Lung (tissue), 17 donors: ENCODE measurements at places on chromosomes 5 and 9. TPM values are rescaled to one million over a fixed set of nuclear protein-coding genes. Genes with fewer than 3 reads are reported as not detected.

DNA sequence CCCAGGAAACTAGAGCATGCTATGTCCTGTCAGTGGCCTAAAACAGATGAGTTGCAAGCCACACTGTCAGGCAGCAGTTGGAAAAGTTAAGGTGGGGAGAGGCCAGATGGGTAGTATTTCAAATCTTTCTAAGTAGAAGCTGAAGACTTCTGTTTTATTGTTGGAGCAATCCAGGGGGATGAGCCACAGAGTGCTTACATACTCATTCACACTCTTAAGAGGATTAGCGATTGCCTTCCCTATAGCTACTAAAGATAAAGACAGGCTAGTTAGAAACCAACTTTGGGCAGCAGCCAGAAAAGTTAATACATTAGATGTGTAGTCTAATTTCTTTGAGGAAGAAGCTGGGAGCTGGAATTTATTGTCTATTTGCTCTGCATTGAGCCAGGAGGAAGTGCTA, 61.7 kb upstream of the ELAVL2 start:
- DNase-seq: no peak

GRCh38 chr9:74573640-74574191, 76.6 kb downstream of the RORB start:
- DNase-seq: no peak

- no peak for DNase-seq
Observed at GRCh38 chr9:34647651-34648050, 1.2 kb downstream of the GALT start.

DNA sequence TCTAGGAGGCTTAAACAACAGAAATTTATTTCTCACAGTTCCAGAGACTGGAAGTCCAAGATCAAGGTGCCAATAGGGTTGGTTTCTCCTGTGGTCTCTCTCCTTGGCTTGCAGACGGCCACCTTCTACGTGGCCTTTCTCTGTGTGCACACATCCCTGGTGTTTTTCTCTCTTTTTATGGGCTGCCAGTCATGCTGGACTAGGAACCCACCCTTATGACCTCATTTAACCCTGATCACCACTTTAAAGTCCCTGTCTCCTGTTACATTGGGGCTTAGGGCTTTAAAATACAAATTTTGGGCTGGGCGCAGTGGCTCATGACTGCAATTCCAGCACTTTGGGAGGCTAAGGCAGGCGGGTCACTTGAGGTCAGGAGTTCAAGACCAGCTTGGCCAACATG, 157.1 kb downstream of the TLE1 start:
- no peak for DNase-seq

DNA sequence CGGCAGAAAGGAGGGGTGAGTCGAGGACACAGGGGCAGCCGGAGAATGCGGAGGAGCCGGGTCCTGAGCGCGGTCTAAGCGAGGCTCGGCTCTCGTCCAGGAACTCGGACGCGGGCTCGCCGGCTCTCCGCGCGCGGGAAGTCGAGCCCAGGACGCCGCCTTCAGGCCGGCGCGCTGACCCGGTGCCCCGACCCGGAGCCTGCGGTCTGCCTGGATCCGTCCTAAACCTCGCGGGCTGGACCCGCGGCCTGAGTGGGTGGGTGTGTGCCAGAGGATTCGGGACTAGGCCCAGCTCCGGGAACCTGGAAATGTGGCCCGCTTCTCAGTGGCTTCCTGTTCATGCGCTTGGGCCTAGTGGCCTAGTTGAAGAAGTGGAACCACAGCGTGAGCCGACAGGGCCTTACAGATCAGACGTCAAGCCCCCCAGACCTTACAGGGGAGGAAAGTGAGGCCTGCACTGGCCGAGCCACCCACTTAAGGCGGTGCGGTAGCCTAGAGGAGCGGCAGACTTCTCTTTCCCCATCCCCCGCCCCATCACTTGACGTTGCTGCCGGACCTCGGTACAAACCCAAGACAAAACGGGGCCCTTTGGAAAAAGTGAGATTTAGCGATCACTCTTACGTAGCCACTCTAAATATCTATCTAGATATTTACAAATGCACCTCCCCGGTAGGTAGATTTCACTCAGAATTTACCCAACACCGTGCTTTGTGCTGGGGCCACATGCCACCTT, 1.2 kb downstream of the CDKN2B-AS1 start:
- no peak for DNase-seq

GRCh38 chr5:147674411-147674810, 108.1 kb downstream of the JAKMIP2 start:
- DNase-seq: peak; percentile 85

- DNase-seq: no peak
Observed at GRCh38 chr5:109866051-109866450, 176.3 kb downstream of the MAN2A1 start.

- peak; percentile 63 for DNase-seq
Observed at GRCh38 chr9:128145536-128145935, 3.7 kb upstream of the LCN2 start.

DNA sequence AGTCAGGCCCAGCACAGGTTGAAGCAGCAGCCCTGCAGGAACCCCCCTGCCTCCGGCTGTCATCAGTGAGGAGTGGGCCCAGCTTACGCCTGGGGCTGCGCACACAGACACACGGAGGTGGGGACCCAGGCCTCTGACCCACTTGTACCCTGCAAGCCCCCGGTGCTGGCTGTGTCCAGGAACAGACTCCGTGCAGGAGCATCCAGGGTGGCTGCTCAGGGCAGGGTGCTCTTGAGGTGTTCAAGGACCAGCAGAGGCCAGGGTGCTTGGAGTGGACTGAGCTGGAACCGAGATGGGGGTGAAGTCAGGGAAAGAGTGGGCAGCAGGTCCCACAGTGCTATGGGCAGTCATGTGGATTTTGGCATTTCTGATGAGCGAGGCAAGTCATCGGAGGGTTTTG, 199.5 kb downstream of the CACNA1B start:
- no peak for DNase-seq

- DNase-seq: no peak
Observed at GRCh38 chr9:22165144-22165543, 156.0 kb upstream of the CDKN2B start.

- peak; percentile 73 for DNase-seq
Observed at GRCh38 chr9:86563936-86564335, 209.7 kb upstream of the TUT7 start.

DNA sequence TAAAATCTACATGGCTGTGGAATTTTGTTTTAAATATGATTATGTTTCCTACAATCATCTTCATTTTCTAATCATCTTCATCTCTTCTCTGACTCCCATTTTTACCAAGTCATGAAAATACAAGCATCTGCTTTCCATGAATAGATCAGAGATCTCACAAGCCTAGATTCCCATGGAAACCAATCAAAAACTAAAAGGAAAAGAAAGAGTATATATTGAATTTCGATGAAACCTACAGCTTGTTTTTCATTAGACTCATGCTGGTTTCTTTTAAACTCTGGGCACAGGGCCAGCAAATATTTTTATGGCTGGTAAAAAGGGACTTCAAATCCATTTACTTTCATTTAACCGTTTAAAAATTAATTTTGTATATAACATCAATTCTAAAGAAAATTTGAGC, 51.2 kb downstream of the INVS start:
- peak; percentile 49 for DNase-seq

DNA sequence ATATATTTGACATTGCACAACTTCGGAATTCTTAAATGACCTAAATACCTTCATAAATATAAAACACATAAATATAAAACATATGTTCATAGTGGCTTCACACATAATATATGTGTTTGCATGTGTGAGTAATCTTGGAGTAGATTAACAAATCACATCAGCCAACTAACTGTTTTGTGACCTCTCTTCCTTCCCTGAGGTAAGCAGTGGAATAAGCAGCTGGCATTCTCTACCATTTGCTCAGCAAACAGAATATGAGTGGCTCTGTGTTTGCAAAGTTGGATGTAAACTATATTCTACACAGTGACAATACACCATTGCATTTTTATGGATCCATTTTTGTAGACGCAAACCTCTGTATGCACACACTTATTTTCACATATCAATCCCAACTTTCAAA, 189.9 kb downstream of the ACER2 start:
- no peak for DNase-seq

GRCh38 chr5:144390133-144390532, 219.5 kb downstream of the KCTD16 start:
- no peak for DNase-seq

DNA sequence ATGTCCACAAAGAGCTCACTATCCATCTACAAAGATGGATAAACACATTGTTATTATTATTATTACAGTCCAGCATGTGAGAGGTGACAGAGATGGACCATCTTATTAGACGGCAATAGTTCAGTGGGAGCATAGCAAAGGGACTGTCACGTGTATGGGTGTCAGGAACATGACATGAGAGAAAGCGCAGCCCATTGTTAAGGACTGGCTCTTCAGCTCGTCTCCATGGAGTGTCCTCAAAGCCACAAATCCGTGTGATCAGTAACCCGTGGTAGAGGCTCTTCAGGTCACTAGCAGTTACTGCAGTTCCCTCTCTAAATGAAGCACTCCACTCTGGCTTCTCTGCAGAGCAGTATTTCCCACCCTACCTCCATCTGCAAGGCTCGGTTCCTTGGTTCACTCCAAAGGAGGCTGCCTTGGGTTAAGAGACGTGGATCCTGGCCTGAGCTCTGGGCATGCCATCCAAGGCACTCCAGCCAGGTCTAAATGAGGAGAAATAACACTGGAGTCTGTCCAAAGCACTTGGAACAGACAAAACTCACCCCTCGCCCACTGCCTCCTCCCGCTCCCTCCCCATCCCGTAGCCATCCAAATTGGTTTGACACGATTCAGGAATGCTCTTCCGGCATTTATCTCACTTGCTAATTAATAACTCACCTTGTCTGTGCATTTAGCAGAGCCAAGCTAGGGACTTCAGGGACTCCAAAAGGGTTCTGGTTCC, 122.3 kb upstream of the WWC1 start:
- DNase-seq: no peak

- no peak for DNase-seq
Observed at GRCh38 chr5:125891061-125891725, 532.0 kb upstream of the GRAMD2B start.

- no peak for DNase-seq
Observed at GRCh38 chr9:89715318-89715858, 110.6 kb downstream of the GADD45G start.

DNA sequence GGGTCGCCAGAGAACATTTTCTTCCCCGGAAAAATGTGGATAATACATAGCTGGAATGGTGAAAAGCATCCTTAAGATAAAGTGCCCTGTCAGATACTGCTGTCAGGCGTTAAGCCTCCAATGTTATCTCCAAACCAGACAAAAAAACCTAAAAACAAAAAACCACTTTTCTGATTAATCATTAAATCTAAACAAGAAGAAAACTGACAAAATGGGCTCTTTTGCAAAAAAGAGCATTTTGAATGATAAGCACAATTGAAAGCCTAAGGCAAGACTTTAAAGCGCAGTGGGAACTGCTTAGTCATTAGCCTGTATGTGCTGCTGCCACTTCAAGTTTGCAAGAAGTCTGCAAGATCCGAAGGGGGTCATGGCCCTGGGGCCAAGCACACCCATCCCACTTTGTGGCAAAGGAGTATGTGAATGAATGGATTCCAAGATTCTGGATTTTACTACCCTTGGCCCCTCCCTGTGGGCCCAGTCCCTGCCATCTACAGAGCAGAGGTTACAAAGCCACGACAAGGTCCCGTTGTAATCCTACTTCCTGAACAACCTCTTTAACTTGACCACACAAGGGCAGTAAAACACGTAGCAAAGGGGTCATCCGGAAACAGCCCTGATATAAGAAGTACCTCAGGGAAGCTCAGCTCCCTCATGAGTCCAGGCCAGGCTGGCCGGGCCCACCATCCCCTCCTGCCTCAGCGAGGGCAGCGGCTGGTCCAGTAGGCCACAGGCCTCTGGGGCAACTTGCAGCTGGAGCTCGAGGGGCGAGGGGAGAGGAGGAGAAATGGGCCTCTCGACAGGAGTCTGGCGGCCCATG, 29.7 kb downstream of the SHB start:
- no peak for DNase-seq

DNA sequence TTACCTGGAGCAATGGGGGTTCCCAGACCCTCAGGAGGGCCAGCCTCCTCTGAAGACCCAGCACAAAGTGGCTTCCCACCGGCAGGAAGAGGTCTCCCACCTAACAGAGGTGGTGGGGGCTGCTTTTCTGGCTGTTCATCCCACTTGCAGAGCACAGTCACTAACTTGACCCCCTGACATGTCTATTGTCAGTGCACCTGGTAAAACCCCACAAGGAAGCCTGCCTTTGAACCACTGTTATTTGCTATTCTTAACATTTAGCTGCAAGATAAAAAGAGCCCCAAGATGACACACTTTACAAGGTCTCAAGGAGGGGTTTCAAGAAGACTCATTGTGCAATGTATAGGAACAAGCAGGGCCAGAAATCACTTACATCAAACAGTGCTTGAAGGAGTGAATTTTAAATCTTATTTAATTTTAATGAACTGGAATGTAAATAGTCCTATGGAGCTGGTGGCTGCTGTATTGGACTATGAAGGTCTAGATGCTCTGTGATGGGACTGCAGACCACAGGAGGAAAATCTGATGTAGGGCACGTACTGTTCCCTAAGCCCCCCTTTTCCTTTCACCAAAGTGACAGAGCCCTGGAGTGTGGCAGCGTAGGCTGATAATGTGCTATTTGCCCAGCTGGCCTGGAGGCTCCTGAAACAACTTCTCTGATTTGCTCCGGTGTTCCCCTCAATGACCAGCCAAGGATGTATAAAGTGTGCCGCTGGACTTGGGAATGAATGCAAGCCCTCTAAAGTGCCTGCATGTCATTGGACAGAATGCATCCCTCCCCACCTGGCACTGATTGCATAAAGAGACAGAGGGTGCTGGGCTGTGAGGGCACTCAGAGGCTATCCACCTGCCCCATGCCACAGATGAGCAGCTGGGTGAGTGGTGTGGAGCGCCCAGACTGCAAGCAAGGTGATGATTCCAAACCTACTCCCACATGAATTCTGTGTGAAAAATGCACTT, 80.2 kb downstream of the PTPN3 start:
- no peak for DNase-seq

GRCh38 chr9:16521868-16522411, 348.5 kb downstream of the BNC2 start:
- DNase-seq: peak; percentile 98

DNA sequence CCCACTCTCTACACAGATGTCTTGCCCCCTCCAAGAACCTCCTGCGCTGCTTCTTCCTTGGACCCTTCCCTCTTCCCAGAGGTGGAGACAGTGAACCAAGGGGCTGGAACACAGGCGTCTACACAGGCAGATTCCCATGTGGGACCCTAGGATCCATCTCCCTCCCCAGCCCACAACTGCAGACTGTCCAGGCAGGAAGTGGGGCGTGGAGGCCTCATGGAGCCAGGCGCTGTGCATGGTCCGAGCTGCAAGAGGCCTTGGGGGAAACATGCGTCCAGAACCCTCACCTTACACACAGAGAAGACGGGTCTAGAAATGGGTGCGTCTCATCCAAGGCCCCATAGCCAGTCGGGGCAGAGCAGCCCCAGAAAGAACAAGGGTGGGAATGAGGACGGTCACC, 117.5 kb downstream of the VAV2 start:
- DNase-seq: no peak

GRCh38 chr9:79812099-79812498, 240.3 kb downstream of the TLE4 start:
- no peak for DNase-seq

- no peak for DNase-seq
Observed at GRCh38 chr9:134099123-134099761, 31.4 kb upstream of the BRD3 start.

Gene CNTRL
- total RNA-seq: 25.7 TPM

Gene NAIP
- total RNA-seq: 68.8 TPM

Gene MARVELD2
- total RNA-seq: 39.6 TPM

Gene CCDC152
- 1.3 TPM for total RNA-seq

Gene EPB41L4B
- total RNA-seq: 14.5 TPM

Gene PLGRKT
- total RNA-seq: 11.7 TPM

Gene SMIM32
- total RNA-seq: not detected

Gene POU5F2
- 2.0 TPM for total RNA-seq

Gene LHFPL2
- 49.4 TPM for total RNA-seq

Gene TTF1
- total RNA-seq: 17.3 TPM

Gene LCP2
- 73.0 TPM for total RNA-seq

Gene SPATA31A3
- total RNA-seq: not detected
